Mesothelial cell of epicardium (in vitro differentiated cells): ENCODE measurements at places on chromosomes 4 and X.
A peak's percentile ranks its signal among the peaks of the same experiment; 100 is the strongest.

DNA sequence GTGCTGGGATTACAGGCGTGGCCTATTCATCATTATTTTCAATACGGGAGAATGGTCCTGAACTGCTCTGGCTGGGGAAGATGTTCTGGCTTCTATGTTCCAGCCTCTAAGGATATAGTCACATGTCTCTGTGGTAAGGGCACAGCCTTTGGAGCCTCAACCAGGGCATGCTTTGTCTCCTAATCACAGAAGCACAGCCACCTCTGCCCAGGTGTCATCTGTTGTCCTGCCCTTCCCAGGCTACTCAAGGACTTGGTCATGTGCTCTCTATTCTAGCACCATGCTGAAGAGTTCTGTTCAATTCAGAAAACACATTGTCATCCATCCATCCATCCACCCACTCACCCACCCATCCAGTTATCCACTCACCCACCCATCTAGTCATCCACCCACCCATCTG, 29.5 kb downstream of the ASMTL start:
- no peak for DNase-seq

GRCh38 chr4:25098964-25099891, 61.0 kb downstream of the SEPSECS start:
- peak; percentile 49 for DNase-seq

DNA sequence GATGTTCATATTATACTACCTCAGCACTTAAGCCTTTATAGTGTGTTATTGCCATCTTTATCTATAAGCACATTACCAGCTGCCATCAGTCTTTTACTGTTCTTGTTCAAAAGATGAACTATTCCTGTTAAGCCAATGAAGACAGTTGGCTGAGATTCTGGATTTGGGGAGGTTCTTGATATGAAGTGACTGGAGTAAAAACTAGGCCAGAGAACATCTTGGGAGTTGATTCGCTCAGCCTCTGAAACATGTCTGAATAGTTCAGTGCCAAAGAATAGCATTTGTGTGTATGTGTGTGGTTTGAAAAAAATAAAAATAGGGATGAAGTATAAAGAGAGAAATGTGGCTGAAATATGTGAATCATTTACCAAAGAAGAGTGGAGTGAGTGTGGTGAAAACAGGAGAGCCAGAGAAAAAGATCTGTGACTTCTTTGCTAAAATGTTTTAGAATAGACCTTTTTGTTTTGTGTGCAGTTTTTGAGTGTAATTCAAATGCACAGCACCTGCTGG, 15.2 kb downstream of the EXOC1 start:
- no peak for DNase-seq

- DNase-seq: no peak
Observed at GRCh38 chrX:10142041-10142599, 14.7 kb upstream of the CLCN4 start.

DNA sequence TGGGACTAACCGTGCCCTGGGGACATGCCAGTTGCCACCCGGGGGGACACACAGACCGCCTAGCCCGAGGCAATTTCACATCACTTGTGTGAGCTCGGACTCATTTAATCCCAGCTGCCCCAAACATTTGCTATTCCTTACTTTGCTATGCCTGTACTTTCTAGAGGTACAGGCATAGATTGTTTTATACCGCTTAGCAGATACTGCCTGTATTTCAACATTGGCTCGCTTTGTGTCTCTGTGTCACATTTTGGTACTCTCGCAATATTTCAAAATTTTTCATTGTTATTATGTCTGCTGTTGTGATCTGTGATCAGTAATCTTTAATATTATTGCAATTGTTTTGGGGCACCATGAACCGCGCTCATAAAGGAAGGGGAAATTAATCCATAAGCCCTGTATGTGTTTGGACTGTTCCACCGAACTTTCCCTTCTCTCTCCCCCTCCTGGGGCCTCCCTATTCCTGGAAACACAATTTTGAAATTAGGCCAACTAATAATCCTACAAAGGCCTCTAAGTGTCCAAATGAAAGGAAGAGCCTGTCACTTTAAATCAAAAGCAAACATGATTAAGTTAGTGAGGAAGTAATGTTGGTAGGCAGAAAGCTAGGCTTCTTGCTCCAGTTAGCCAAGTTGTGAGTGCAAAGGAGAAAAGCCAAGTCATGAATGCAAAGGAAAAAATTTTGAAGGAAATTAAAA, 568 bp upstream of the CASP6 start:
- DNase-seq: no peak

DNA sequence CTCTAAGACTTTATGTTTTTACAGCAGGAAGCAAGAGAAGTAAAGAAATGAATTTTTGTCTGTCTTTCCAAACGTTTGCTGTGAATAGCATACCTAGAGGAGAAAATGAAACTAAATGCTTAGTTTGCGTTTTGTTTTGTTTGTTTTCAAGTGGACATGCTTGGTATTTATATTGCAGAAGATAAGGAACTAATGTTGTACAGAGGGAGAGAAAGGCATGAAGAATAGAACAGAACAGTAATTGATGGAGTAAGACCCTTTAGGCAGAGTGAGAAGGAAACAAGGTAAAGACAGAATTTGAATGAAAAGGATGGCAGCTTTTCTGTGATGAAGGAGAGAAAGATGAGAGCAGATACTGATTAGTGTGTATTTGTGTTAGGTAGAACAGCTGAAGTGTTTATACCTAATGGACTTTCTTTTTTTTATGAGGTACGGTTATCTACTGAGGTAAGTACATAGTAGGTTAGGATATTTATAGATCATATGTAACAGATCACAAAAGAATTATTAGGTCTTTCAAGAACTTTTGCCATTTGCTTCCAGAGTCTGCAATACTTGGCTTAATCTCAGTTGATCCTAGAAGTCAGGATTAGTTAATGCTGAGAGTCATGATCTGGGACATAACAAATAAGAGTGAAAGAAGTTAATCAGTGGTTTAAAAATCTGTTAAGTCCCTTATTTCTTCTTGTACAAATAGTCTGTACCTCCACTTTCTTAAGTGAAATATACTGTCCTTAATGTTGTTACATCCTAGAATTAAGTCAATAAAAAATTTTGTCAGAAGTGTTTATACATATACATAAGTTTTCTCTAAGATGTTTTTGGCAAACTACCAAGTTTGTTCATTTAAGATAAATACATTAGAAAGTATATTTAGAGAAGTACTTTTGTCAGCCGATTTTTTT, 36.8 kb downstream of the FABP2 start:
- no peak for DNase-seq

- DNase-seq: no peak
Observed at GRCh38 chr4:168781341-168781740, 228.7 kb downstream of the CBR4 start.

- no peak for DNase-seq
Observed at GRCh38 chr4:176675810-176676209, 116.9 kb downstream of the VEGFC start.

GRCh38 chrX:71168134-71168533, 23.5 kb downstream of the NLGN3 start:
- no peak for DNase-seq

DNA sequence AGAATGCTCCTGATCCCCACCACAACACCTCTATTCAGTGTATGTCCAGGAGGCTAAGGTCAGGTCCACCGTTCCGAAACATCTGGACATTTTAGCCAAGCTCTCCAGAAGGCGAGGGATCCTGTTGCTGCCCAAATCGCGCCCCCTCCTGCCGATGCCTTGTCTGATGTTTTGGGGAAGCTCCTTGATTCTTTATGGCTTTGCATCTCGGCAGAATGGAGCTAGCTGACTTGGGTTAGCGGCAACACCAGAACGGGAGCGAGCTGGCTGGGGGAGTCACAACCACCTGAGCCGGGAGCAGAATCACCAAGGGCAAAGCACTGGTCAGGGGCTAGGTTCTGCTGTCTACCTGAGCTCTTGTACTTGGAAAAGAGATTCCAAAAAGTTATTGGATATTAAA, 6.6 kb upstream of the POU3F4 start:
- DNase-seq: no peak

DNA sequence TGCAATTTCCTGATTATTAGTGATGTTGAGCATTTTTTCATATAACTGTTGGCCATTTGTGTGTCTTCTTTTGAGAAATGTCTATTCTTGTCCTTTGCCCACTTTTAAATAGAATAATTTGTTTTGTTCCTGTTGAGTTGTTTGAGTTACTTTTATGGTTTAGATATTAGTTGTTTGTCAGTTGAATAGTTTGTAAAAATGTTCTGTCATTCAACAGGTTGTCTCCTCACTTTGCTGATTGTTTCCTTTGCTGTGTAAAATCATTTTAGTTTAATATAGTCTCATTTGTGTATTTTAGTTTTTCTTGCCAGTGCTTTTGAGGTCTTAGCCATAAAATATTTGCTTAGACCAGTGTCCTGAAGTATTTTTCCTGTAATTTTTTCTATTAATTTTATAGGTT, 181.8 kb upstream of the GLRA2 start:
- no peak for DNase-seq

DNA sequence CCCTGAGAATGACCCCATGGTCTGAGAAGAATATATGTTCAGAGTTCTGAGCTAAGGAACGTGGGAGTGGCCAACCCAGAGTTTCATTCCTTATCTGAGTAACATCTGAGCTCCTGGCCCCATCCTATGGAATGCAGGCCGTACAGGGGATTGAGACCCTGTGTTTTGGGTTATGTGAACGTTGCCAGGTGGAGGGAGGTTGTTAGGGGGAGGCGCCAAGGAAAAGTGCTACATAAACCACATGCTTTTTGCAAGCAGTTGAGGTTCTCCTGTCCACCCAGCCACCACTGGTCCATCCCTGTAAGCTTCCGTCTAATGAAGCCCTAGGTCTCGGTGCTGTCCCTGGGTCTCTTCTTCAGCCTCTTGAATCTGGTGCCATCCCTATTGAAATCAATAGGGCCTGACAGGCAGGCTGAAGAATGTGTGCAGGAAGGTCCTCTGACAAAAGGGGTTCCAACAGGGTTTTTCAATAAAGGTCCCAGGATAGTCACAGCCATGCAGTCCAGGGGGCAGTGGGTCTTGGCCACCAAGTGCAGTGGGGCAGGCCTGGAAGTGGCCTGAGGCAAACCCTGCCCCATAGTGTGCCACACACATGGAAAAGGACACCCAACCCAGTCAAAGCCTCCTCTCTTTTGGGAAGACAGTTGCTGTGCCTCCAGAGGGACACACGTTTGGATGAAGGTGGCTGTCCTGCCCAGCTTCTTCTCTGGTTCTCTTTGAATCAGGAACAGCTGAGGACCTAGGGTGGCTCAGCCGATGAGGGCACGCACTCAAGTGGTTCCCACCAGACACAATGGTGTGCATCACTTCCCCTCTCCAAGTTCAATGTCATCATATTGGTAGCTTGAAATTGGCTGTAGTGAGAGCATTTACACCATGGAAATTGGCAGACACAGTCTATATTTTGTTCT, 53.5 kb downstream of the HTRA3 start:
- peak; percentile 37 for DNase-seq

- DNase-seq: no peak
Observed at GRCh38 chr4:164027805-164028204, 533.3 kb downstream of the TMA16 start.

DNA sequence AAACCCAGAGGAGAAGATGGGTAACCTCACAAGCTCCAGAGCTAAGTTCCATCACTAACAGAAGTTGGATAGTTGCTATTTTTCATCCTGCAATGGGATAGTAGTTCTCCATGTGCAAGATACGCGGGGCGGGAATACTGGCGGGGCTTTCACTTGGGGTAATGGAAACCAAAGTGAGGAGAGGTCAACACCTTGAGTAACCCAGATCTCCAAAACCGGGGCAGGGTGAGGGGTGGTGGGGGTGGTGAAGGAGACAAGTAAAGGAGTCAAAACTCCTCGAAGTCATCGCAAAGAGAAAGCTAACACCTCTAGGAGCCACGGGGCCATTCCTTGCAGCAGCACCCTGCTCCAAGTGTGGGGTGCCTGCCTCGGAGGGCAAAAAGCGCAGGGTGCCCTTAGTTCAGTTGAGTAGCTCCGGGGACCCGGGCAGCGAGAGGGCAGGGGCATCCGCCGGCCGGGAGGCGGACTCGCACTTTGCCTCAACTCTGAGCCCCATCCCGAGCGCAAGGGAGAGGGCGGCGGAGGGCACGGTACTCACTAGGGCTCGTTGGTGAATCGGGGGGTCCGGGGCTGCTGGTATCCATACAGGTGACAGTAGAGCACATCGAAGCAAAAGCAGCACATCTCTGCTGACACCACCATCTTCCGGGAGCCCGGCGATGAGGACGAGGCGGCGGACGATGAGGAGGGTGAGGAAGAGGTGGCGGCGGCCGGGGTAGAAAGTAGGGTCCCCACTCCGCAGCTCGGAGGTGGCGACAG, 645 bp downstream of the AMMECR1 start:
- DNase-seq: peak; percentile 23

- DNase-seq: no peak
Observed at GRCh38 chrX:96883608-96884007, at the start of gene RPA4. Gene RPA4 (plus strand): TSS chrX:96883908. CDS start chrX:96884311, 403 bp downstream.

GRCh38 chr4:11719879-11720278, 291.2 kb upstream of the HS3ST1 start:
- DNase-seq: no peak

- no peak for DNase-seq
Observed at GRCh38 chr4:186596346-186596745, 41.0 kb upstream of the MTNR1A start.

DNA sequence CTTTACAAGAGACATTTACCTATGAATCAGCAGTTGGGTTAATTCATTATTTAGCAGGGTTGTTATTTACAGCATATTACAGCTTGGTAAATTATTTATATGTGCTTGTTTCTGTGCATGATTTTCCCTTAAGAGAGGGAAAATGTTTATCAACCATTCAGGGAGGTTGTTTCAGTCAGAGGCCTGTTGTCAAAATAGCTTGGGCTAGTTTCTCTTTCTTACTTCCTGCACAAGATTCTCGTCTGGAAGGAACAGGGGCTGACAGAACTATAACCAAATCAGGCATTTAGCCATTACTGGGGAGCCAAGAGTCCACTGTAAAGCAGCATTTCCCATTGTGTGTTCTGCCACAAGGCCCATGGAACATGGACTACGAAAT, 135.8 kb downstream of the HS6ST2 start:
- DNase-seq: no peak
